ENCODE measurements at places on chromosomes 6 and 20. TPM values are rescaled to one million over a fixed set of nuclear protein-coding genes. Genes with fewer than 3 reads are reported as not detected.

GRCh38 chr6:109420751-109421150 is 19.7 kb downstream of the PPIL6 start:
- no peak for DNase-seq

CLPSL2 gene
- not detected for total RNA-seq

DNA sequence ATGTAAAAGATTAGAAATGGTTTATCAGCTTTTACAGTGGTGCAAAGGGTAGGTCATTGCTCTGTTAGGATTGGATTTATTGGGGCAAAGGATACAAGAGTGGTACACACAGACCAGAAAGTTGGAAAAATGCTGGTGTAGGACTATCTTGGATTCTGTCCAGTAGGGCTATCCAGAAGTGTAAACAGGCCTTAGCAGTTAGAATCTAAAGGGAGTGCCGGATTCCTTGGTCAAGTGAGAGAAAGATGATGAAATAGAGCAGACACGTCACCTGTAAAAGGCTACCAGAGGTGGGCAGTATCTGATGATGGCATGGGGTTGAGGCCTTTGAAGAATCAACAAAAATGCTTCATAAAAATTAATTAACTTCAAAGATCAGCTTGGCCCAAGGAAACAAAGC is 975.9 kb downstream of the KIF16B start:
- no peak for DNase-seq

DNA sequence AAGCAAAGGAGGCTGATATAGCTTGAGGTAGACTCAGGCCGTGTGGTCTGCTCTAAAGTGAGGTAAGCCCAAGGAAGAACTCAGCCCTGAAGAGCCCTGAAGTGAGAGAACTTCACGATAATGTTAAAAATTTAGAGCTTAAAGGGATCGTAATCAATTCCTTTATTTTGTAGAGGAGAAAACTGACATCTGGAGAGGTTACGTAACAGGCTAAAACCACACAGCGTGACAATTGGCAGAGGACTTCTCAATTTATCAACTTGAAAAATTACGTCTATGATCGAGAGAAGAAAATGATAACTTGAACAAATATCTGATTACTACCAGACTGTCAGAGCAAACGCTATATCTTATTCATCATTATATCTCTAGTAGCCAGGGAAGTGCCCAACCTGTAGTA is 121.8 kb upstream of the FOXO3 start:
- no peak for DNase-seq

- no peak for DNase-seq
These were observed 69.7 kb downstream of the PDE7B start for GRCh38 chr6:135921188-135921587.

DNA sequence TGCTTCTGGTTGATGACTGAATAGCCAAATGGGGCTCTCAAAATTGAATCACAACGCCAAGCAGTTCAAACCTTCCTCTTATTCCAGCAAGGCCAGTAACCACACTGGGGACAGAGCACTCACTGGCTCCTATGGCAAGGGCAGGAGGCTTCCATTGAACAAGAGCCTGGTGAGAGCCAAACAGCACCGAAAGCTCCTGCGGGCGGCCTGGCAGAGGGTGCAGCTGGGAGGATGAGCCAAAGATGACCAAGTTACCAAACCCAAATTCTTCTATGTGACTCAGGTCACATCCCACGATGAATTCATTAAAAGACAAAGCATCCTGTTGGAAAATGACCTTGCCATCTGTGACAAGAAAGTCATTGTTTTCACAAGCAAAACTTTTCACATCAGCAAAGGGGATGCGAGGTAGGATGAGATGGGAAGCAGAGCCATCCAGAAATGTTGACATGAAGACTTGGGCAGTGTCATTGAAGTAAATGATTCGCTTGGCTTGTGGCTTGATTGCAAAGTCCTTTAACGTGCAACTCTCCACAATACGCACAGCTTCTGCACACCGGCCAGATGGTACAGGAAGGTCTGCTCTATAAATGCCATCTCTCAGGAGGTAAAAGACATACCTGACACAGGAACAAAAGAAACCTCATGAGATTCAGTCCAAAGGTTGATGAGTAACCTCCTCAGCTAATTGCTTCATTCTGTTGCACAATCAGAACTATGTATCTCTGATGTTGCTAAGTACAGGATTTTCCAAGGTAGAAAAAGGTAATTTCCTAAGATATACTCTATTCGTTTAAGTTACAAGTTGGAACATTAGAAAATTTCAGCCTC is 36.3 kb downstream of the ROS1 start:
- no peak for DNase-seq

SMIM29 gene
- 3.2 TPM for total RNA-seq

DNA sequence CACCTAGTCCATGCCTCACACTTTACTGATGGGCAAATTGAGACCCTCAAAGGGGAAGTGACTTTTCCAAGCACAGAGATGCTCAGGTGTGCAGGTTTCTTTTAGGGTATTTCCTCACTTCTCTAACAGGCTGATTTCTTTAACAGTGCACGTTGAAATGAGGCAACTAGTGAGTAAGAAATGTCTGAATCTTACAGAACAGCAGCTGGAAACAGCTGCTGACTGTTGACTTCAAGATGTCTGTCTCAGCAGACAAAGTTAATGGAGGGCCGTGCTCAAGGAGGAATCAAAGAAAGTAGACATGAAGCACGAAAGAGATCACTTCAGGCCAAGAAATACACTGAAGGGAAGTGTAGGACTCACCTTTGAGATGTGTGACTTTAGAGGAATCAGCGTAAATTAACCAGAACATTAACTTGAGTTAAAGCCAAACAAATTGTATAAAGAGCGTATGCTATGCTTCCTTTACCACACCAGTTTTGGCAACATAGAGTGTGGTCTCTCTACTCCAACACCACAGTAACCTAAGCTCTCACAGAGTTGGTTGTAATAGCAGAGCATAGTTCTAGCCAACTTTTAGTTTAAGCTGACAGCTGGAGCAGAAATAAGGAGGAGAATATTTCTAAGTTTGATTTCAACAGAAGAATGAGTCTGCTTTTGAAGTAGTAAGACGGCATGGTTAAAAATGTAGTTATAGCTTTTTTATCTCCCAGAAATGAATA is 60.9 kb downstream of the SAMD3 start:
- DNase-seq: no peak

CYP39A1 gene
- total RNA-seq: 2.6 TPM

LTA gene
- not detected for total RNA-seq

FHL5 gene
- total RNA-seq: not detected

- peak; percentile 92 for DNase-seq
These were observed 6.3 kb downstream of the PPP1R16B start for GRCh38 chr20:38811769-38812168.

GRCh38 chr6:125114248-125114858 is 39.2 kb upstream of the TPD52L1 start:
- DNase-seq: peak; percentile 25

DNA sequence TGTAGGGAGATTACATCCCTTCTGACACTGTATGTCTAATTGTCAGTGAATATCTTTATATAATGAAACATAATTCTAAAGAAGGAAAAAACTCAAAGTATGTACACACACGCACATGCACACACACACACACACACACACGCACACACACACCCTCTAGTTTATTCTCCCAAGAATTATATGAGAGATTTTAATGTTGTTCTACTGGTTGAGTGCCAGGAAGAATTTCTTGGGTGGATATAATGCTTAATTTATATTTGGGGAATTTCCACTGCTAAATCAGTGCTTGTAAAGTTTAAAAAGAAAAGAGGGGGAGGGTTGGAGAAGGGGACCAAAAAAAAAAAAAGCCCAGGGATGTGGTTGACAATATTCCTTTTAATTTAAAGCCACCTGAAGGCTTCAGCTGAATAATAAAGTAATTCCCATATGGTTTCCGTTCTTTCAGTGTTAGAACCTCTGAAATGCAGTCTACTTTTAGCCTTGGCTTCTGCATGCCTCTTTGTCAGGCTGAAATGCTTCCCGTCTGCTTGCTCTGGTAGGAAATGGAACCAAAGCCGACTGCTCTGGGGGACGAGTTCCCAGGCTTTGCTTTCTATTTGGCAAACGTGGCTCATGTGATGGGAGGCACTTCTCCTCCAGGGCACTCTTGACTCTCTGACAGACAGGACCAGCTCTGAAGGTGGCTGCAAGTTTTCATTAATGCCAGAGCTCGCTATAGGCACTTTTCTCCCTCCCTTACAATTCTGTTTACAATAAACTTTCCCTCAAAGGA is 225.4 kb downstream of the PRL start:
- peak; percentile 66 for DNase-seq

GRCh38 chr6:140909156-140909555 is 1223.6 kb upstream of the GJE1 start:
- no peak for DNase-seq

- no peak for DNase-seq
These were observed 100.1 kb downstream of the MAFB start for GRCh38 chr20:40588891-40589290.

DNA sequence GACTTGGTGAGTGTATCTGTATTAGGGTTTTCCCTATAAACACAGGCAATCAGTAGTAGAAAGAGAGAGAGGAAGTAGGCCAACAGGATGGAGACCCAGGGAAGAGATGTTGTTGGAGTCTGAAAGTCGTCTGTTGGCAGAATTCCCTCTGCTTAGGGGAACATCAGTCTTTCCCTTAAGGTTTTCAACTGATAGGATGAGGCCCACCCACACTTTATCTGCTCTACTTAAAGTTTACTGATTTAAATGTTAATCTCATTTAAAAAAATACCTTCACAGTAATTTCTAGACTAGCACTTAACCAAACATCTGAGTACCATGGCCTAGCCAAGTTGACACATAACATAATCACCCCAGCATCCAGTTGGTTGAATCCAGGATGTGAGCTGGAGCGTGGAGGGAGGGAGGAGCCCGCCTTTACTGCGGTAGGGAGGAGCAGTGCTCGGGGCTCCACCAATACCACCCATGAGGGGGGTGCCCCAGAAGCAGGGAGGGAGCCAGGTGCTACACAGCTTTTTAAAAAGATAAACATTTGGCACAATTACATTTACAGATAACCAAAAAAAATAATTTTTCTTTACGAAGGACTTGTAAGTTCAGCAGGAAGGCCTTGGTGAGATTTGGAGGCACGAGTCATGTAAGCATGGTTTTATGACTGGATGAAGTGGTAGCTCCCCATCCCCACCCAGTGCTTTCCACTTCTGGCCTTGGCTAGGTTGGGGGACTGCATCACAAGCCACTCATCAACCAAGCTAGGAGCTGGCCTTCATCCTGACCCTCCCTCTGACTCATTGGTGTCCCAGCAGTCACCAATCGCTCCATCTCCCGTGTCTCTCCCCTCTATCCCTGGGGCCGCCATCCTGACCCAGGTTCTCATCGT is 18.4 kb upstream of the SNX9 start:
- no peak for DNase-seq

GRCh38 chr6:14598017-14598864 is 480.7 kb downstream of the CD83 start:
- DNase-seq: no peak

DNA sequence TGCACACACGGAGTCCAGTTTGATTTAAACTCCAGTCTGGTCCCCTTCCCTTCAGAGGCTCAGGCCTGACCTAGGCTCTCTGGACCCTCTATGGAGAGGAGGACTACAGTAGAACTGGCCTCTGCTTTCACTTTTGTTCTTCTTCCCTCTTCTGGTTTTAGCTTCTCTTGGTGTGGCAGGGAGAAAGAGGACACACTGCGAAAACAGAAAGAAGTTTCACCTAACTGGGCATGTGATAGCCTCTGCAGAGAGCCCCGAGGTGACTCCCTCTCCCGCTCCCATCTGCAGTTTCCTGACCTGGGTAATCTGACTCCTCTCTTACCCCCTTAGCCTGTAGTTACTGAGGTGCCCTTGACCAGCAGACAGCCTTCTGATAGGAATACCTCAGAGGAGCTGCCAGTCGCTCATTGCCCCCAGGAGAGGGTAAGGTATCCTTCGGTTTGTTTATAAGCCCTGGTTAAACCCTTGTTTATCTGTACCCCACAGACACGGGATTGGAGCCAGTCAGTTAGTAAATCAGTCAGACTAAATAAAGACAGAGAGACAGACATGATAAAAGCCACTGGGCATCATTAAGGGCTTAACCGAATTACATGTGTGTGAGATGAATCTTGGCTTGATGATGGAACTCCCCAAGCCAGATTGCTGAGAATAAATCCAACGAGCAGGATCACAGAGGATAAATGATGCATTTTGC is 12.0 kb upstream of the DTNBP1 start:
- DNase-seq: peak; percentile 36

DNA sequence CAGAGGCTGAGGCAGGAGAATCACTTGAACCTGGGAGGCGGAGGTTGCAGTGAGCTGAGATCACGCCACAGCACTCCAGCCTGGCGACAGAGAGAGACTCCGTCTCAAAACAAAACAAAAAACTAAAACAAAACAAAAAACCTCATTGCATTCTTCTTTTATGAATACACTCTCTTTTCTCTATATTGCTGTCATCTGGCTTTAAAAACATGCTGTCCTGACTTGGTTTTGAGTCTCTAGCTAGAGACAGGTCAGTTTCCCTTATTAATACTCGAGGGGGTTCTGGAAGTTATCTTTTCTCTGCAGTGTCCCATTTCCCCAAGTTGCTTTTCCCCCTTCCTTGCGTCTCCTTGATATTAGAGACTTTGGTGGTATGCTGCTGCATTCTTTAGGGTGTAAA is 50.9 kb downstream of the RIOK1 start:
- no peak for DNase-seq

- no peak for DNase-seq
These were observed 157.0 kb downstream of the SCML4 start for GRCh38 chr6:107666981-107667601.

ARMH2 gene
- total RNA-seq: not detected

OGFRL1 gene
- 18.6 TPM for total RNA-seq

SMLR1 gene
- total RNA-seq: not detected

- DNase-seq: no peak
These were observed 131.2 kb upstream of the CDYL start for GRCh38 chr6:4644996-4645395.

PLCB1 gene
- total RNA-seq: 13.4 TPM

- no peak for DNase-seq
These were observed 5.8 kb upstream of the GPR31 start for GRCh38 chr6:167163476-167164011.

DNA sequence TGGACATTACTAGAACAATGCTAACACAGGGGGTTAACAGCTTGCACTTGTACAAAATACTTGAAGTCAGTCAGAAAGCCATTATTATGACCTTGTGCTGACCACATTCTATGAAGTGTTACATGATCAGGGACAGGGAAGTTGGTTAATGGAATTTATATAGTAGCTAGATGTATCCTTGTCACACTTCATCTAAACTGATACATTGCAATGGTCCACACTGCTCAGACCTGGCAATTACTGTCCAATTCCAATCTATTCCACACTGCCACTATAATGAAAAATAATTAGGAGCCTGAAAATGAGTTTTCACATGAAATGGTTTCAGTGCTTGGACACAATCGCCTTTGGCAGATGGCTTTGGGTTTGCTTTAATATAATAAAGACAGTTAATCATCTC is 850.8 kb downstream of the EPHA7 start:
- DNase-seq: no peak

GRCh38 chr6:836276-836853 is 143.4 kb upstream of the EXOC2 start:
- DNase-seq: no peak
